ENCODE measurements at places on chromosomes 16 and 17.

- DNase-seq: no peak
These were observed 616 bp downstream of the PECAM1 start for GRCh38 chr17:64390044-64390443.

DNA sequence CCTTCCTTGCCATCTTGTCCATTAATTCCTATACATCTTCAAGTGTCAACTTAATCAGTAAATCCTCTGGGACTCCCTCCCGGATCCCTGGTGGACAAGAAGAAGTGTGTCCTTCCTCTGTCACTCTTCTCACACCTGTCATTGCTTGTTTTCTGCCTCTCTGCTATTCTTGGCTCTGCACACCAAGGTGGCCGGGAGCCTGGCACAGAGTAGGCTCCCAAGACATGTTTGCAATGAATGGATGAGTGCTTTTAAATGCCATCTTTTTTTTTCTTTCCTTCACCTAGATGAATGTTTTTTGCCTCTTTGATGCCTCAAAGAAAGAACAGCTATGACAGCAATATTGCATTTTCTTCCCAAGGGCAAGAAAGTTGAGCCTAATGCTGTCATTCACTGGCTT is 58.0 kb upstream of the CLEC18A start:
- DNase-seq: no peak

DNA sequence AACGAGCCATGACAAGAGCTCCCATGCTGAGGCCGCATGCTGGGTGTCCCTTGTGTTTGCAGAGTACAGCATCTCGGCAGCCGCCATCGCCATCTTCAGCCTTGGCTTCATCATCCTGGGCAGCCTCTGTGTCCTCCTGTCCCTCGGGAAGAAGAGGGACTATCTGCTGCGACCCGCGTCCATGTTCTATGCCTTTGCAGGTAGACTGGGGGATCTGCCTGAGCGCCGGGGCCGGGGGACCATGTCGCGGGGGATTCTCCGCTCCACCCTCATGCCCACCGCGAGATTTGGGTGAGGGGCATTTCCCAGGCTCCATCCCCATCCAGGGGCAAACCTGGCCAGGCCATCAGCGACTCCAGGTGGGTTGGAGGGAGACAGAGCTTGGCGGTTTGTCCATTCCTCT is 10.7 kb downstream of the CACNG1 start:
- no peak for DNase-seq

DNA sequence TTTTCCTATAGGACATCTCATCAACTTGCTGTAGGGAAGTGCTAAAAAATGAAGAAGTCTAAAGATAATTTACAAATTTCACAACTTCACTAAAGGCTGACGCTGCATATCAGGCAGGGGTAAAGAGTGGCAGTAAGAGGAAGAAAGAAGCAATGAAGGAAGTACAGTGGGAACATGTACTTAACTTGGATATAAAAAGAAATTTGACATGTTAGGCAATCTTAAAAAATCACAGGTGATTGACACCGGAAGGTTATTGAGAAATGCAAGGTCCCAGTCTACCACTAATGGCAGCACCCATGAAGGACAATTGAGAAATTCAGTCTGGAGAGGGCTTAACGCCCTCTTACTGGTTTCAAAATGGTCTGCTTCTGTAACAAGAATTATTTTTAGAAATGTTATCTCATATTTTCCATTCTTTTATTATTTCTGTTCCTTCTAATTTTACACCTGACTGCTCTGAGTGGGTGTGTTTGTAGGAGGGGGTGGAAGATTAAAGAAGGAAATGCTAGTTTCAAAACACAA is 358.1 kb downstream of the KCNJ2 start:
- DNase-seq: peak; percentile 1

DNA sequence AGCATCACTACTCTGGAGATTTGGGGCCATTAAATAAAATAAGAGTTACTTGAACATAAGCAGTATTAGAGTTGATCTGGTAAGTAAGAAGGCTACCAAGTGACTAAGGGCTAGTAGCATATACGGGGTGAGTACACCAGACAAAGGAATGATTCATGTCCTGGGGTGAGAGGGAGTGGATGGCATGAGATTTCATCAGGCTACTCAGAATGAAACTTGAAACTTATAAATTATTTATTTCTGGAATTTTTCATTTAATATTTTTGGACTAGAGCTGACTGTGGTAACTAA is 2.3 kb downstream of the SLFN5 start:
- no peak for DNase-seq
